ENCODE measurements at places on chromosomes 1 and 21.

DNA sequence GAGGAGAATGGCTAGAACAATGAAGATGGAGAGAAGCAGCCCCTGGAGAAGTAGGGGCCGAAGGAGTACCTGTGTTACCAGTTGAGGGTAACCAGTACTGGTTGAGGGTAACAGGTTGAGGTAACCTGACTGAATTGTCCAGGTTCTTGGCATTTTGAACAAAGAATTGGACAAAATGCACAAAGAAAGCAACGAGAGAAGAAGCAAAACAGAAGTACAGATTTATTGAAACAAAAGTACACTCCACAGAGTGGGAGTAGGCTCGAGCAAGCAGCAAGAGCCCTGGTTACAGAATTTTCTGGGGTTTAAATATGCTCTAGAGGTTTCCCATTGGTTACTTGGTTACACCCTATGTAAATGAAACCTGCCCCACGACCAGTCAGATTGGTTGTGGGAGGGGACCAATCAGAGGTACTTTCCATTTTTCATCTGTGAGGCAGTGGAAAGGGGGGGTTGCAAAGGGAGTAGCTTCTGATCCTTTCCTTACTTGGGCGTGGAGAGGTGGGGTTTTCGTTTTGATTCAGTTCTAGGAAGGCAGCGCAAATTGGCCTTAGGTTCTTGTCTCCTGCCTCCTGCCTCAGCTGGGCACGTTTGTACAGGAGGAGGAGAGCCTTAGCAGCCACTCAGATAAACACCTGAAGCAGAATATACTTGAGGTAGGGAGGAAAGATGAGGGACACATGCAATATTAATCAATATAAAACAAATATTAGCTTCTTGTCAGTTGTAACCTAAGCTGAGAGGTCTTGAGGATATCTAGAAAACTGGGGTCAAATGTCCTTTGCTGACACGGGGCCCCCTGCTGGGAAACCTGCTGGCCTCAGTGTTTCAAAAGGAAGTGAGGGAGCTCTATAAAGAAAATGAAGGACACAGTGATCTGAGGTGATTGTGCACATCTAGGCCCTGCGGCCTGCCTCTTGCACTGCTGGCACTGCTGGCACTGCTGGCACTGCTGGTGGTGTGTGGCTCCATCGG is 14.3 kb upstream of the LSM10 start:
- no peak for DNase-seq

GRCh38 chr21:44623575-44623974 is 3.3 kb upstream of the KRTAP10-9 start:
- DNase-seq, result no peak

GRCh38 chr1:63603810-63604209 is 10.6 kb downstream of the PGM1 start:
- DNase-seq, result no peak

DNA sequence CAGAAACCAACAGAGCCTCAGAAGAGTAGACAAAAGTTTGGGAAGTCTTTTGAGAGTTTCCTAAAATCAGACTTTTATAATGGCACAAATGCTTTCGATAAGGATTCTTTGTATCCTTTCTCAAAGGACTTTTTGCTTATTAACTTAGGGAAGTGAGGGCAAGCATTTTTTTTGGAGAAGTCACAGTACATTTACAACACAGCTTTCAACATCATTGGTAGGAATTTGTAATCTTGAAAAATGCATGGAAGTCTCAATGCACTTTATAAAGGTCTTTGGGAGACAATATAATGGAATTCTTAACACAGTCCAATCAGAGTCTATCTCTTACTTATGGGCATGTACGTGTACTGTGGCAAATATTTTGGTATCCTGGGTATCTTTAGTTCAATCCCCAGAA is 325.8 kb upstream of the NR5A2 start:
- no peak for DNase-seq

DNA sequence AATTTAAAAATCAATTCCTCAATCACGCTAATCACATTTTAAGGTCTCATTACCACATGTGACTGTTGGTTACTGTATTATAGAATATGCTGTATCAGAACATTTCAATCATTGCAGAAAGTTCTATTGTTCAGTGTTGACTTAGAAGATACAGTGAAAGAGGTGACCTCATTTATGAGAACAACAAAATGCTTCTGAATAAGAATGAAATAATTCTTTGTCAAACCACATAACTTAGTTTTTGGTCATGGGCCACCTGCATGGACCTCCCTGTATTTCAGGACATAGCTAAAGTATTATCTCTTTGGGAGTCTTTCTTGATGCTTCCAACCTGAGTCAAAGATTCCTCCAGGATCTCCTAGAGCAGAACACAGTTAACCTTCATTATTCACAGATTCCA is 22.3 kb downstream of the MFSD2A start:
- no peak for DNase-seq

DNA sequence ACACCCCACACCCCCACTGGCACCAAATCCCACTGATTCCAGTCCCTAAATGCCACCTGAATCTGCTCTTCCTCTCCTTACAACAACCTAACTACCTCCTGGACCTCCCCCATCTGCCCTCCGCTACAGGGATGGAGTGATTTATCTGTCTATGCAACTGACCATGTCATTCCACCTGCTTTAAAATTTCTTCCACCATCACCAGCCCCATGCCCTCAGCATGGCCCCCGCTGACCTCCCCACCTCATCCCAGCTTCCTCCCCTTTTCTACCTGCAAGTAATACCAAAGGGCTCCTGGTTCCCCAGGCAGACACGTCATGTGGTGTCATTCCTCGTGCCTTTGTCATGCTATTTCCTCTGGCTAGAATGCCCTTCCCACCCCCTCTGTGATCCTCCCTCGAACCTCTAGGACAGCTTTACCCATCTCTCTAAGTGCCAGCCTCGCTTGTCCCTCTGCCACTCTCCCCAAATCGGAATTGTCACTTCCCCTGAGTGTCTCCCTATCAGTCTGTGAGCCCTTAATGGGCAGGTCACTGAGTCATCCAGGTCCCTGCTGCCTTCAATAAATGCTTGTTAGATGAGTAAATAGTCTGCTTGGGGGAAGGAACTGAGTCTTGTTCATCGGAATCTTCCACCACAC is 3.7 kb downstream of the GJB4 start:
- DNase-seq, result no peak

GRCh38 chr1:57443004-57443403 is 19.1 kb upstream of the DAB1 start:
- no peak for DNase-seq

DNA sequence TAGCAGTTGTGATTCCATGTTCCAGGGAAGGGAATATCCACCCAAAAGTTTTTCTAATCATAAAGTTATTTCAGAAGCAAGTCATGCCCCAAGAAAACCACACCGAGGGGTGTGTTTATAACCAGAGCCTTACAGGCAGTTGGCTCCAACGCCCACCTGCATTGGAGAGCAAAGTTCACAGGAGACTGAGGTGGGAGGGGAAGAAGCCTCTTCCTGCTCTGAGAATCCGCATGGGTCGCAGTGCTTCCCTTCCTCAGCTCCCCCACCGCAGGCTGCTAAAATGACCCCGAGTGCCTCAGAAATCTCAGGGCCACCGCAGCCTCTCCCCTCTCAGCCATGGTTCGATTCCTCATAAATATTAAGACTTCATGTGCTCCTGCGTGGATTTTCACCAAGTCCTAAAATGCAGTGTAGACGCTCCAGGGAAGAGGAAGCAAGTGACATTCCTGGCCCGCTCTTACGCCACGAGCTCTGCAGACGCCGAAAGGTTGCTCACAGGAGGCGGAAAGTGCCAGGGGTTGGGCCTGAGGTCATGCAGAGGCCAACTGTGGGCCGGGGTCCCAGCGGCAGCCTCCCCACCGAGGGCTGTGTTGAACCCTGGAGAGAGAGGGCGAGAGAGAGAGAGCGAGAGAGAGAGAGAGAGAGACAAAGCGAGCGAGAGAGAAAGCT is 13.4 kb upstream of the SPSB1 start:
- DNase-seq, result no peak

GRCh38 chr1:168980180-168980579 is 126.3 kb upstream of the ATP1B1 start:
- DNase-seq, result no peak

Data from NCI-H446 (cell line).